T-helper 2 cell treated with Interferon-gamma antibody and Interleukin-4, amounts not matched to agents 100 ng/mL and 5 ng/mL, for 36 hours (primary cell): ENCODE measurements at places on chromosomes 16 and 17. TPM values are rescaled to one million over a fixed set of nuclear protein-coding genes. Genes with fewer than 3 reads are reported as not detected.

Gene FAM222B
- total RNA-seq: 16.3 and 17.4 TPM in 2 replicates

Gene ASB16
- total RNA-seq: 0.75 TPM in 1 of 2 replicates, not detected in the other

Gene SLFN14
- not detected in 2 replicates for total RNA-seq

Gene PRAC1
- not detected in 2 replicates for total RNA-seq

Gene ACTG1
- 5,454 and 5,595 TPM in 2 replicates for total RNA-seq

Gene GLYR1
- 114 and 116 TPM in 2 replicates for total RNA-seq

Gene DOC2A
- total RNA-seq: 0.25 TPM in 1 of 2 replicates, not detected in the other
